ENCODE measurements at places on chromosomes 1 and 21. TPM values are rescaled to one million over a fixed set of nuclear protein-coding genes. Genes with fewer than 3 reads are reported as not detected.

DDAH1 gene
- not detected for polyA plus RNA-seq

SLC9C2 gene
- not detected for polyA plus RNA-seq

DNA sequence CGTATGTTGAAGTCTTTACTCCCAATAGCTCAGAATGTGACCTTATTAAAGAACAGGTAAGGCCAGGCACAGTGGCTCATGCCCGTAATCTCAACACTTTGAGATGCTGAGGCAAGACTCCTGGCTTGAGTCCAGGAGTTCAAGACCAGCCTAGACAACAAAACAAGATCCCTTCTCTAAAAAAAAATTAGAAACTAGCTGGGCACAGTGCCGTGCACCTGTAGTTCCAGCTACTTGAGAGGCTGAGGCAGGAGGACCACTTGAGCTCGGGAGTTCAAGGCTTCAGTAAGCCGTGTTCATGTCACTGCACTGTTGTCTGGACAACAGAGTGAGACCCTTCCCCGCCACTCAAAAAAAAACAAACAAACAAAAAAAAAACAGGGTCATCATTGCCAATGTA, 171.3 kb downstream of the RERE start:
- no peak for DNase-seq
- H3K27ac ChIP-seq = no peak overlapping the region
- H3K4me3 ChIP-seq = no peak overlapping the region

- no peaks in the 10 kb centered on the region for H3K36me3 ChIP-seq
- H3K27ac ChIP-seq = no peak overlapping the region
- no peaks in the 10 kb centered on the region for H3K27me3 ChIP-seq
- no peak for DNase-seq
- no peaks in the 10 kb centered on the region for H3K4me1 ChIP-seq
Measured at GRCh38 chr1:247378334-247379073, 37.5 kb upstream of the NLRP3 start.

- peaks cover 18% of the 10 kb centered on the region for H3K4me1 ChIP-seq
- no peaks in the 10 kb centered on the region for H3K27me3 ChIP-seq
- DNase-seq = no peak
- H3K4me3 ChIP-seq = no peak overlapping the region
Measured at GRCh38 chr1:58779059-58779754, 4.6 kb downstream of the JUN start.

ANGPTL7 gene
- polyA plus RNA-seq = not detected

- peaks cover 30% of the 10 kb centered on the region for H3K4me1 ChIP-seq
- no peak overlapping the region for H3K27ac ChIP-seq
- no peaks in the 10 kb centered on the region for H3K36me3 ChIP-seq
- no peak for DNase-seq
Measured at GRCh38 chr21:45290948-45291612, 3.4 kb upstream of the POFUT2 start.
